ENCODE measurements at places on chromosomes 6 and 20. TPM values are rescaled to one million over a fixed set of nuclear protein-coding genes. Genes with fewer than 3 reads are reported as not detected.

Gene SLC4A11
- total RNA-seq = not detected

Gene CTCFL
- total RNA-seq = not detected

Gene FABP7
- total RNA-seq = not detected

Gene MOG
- not detected for total RNA-seq

Gene ZNF311
- 0.73 TPM for total RNA-seq

Gene SLC22A1
- total RNA-seq = 36.2 TPM

Gene RANBP9
- total RNA-seq = 21.0 TPM

Gene SLC13A3
- not detected for total RNA-seq

Gene LAMP5
- not detected for total RNA-seq

Gene LTB
- 4.8 TPM for total RNA-seq

Gene CDSN
- total RNA-seq = not detected

Gene GPX5
- total RNA-seq = not detected

Gene SLC44A4
- total RNA-seq = 201 TPM

Gene CGA
- total RNA-seq = not detected

Gene TFAP2A
- total RNA-seq = not detected

Gene ABCC10
- 60.3 TPM for total RNA-seq

Gene RRAGD
- total RNA-seq = 8.2 TPM

Gene NUS1
- 24.5 TPM for total RNA-seq

Gene TAGAP
- total RNA-seq = 4.1 TPM

Gene PNLDC1
- total RNA-seq = not detected

Gene CLPSL1
- total RNA-seq = not detected

Gene ADGRF1
- under 0.01 TPM for total RNA-seq

Gene NFATC2
- 11.4 TPM for total RNA-seq

Gene ACTL10
- 1.2 TPM for total RNA-seq

Gene CAGE1
- total RNA-seq = not detected

Gene RBM24
- total RNA-seq = 0.58 TPM

Gene ZSWIM3
- not detected for total RNA-seq

Gene HEY2
- total RNA-seq = 1.3 TPM

Gene RIPOR2
- 12.5 TPM for total RNA-seq

Gene DPPA5
- not detected for total RNA-seq

Gene NKAPL
- 0.45 TPM for total RNA-seq

Gene ENTPD6
- 104 TPM for total RNA-seq

Gene FAM210B
- total RNA-seq = 28.3 TPM

Gene PPP1R11
- total RNA-seq = 56.1 TPM

Gene LHFPL5
- not detected for total RNA-seq

Gene SLC32A1
- not detected for total RNA-seq

Gene CDH22
- total RNA-seq = not detected

Gene TRIM26
- 53.9 TPM for total RNA-seq

Gene OPN5
- not detected for total RNA-seq

Gene RAD21L1
- total RNA-seq = not detected

Gene LBP
- not detected for total RNA-seq

Gene CLPSL2
- not detected for total RNA-seq

Gene APOM
- total RNA-seq = not detected

Gene BCAS1
- total RNA-seq = 29.0 TPM

Gene SLC35D3
- not detected for total RNA-seq

Gene MICAL1
- 112 TPM for total RNA-seq

Gene PAK5
- total RNA-seq = 0.92 TPM

Gene LZTS3
- total RNA-seq = 22.3 TPM
